ENCODE measurements at places on chromosomes 7 and 10. TPM values are rescaled to one million over a fixed set of nuclear protein-coding genes. Genes with fewer than 3 reads are reported as not detected.
A peak's percentile ranks its signal among the peaks of the same experiment; 100 is the strongest.

The OPN1SW gene
- total RNA-seq = not detected

The MUC12 gene
- total RNA-seq = 1.2 TPM

The LRIT1 gene
- total RNA-seq = not detected

The KIAA1549 gene
- 12.5 TPM for total RNA-seq

The IL15RA gene
- total RNA-seq = not detected

DNA sequence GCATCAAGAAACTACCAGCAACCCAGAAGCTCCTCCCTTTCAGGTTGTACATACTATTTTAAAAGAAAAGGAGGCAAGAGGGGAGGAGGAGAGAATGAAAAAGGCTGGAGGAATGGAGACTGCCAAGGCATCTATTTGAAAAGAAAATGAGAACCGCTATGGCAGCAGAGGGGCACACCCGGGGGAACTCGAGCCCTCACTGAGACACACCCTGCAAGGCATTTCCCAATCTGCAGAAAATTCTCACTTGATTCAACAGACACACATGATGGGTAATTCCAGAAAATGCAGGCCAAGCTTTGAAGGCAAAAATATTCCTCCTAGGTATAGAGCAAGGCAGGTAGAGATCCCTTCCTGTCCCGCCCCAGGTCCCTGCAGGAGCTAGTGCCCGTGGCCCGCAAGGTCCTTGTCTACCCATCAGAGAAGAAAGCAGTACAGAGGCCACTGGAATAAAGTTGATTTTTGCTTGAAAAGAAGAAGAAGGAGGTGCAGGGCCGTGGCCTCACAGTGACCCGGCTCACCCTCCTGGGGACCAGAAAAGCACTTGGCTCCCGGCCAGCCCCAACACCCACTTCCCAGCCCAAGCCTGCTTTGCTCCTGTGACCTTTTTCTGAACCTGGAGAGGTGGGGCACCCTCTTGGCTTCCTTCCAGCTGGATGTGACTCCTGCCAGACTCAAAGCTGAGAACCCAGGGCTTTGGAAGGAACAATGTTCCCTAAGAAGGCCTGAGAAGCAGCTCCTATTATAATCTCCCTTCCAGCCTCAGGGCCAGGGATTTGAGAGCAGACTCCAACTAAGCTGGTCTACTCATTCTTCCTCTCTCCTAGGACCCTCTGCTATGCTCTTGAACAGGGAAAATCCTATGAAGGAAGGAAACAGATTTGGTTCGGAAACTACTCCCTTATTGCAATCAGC, 6.2 kb upstream of the PIK3CG start:
- H3K27ac ChIP-seq = no peak overlapping the region
- H3K4me1 ChIP-seq = no peaks in the 10 kb centered on the region
- H3K27me3 ChIP-seq = no peaks in the 10 kb centered on the region
- no peaks in the 10 kb centered on the region for H3K36me3 ChIP-seq

GRCh38 chr10:132538031-132538789, 623 bp downstream of the INPP5A start:
- no peaks in the 10 kb centered on the region for H3K36me3 ChIP-seq
- no peaks in the 10 kb centered on the region for H3K4me1 ChIP-seq
- peak overlapping the region; percentile 65 for H3K4me3 ChIP-seq
- no peak for DNase-seq
- H3K27ac ChIP-seq = no peak overlapping the region

GRCh38 chr10:97534746-97535367, 36.1 kb downstream of the UBTD1 start:
- H3K27me3 ChIP-seq = no peaks in the 10 kb centered on the region
- no peaks in the 10 kb centered on the region for H3K36me3 ChIP-seq
- H3K27ac ChIP-seq = no peak overlapping the region
- no peak overlapping the region for H3K4me3 ChIP-seq

DNA sequence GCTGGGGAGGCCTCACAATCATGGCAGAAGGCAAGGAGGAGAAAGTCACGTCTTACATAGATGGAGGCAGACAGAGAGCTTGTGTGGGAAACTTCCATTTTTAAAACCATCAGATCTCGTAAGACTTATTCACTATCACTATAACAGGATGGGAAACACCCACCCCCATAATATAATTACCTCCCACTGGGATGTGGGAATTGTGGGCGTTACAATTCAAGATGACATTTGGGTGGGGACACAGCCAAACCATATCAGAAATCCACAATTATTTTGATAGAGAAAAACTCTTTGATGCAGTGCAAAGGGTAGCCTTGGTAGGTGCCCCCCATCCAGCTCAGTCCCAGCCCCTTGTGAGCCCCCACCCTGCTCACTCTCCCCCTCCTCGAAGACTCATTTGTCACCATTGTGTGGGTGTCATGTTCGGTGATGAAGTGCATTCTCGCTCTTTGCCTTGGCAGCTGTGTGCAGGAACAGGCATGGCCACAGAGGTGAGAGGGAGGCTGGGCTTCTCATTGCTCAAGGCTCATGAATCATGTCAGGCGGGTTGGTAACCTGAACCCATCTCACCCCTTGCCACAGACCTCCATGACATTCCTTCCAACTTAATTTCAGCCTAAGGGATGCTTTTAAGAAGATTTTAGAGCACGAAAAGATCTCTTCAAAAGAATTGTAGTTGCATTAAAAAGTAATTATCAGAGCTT, 75.9 kb downstream of the BUB3 start:
- no peak overlapping the region for H3K4me3 ChIP-seq
- H3K27me3 ChIP-seq = no peaks in the 10 kb centered on the region
- no peak for DNase-seq
- H3K36me3 ChIP-seq = no peaks in the 10 kb centered on the region
- no peaks in the 10 kb centered on the region for H3K4me1 ChIP-seq
- no peak overlapping the region for H3K27ac ChIP-seq

DNA sequence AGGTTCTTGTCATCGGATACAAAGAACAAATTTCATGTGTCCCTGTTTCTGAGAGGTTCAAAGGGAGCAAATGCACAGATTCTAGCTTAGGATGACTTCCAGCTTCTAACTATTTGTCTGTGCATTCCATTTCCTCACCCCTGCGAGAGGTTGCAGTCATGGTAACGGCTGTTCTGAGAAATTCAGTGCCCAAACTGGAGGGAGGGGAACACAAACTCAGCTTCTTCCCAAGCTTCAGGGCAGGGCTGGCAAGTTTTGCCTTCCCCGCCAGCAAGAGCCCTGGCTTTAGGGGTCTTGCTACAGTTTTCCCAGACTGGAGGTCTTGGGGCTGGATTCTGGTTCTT, 11.1 kb downstream of the FAS start:
- H3K27ac ChIP-seq = no peak overlapping the region
- DNase-seq = no peak
- H3K36me3 ChIP-seq = no peaks in the 10 kb centered on the region
- no peaks in the 10 kb centered on the region for H3K4me1 ChIP-seq
- no peak overlapping the region for H3K4me3 ChIP-seq

- no peak overlapping the region for H3K27ac ChIP-seq
- no peak overlapping the region for H3K4me3 ChIP-seq
- H3K27me3 ChIP-seq = no peaks in the 10 kb centered on the region
Measured at GRCh38 chr10:114703377-114704107, 45.5 kb upstream of the ABLIM1 start.

- no peak overlapping the region for H3K27ac ChIP-seq
- DNase-seq = no peak
- no peaks in the 10 kb centered on the region for H3K4me1 ChIP-seq
- H3K27me3 ChIP-seq = no peaks in the 10 kb centered on the region
- H3K4me3 ChIP-seq = no peak overlapping the region
Measured at GRCh38 chr10:16361086-16361485, 75.7 kb upstream of the PTER start.

- peaks cover 10% of the 10 kb centered on the region for H3K4me1 ChIP-seq
- H3K27me3 ChIP-seq = 0 out of 2 replicates have a peak, but pooled peaks cover 2% of the 10 kb centered on the region
- no peak for DNase-seq
- H3K36me3 ChIP-seq = no peaks in the 10 kb centered on the region
- no peak overlapping the region for H3K4me3 ChIP-seq
- H3K27ac ChIP-seq = peak overlapping the region; percentile 9
Measured at GRCh38 chr7:36605261-36606051, 118.8 kb downstream of the AOAH start.

DNA sequence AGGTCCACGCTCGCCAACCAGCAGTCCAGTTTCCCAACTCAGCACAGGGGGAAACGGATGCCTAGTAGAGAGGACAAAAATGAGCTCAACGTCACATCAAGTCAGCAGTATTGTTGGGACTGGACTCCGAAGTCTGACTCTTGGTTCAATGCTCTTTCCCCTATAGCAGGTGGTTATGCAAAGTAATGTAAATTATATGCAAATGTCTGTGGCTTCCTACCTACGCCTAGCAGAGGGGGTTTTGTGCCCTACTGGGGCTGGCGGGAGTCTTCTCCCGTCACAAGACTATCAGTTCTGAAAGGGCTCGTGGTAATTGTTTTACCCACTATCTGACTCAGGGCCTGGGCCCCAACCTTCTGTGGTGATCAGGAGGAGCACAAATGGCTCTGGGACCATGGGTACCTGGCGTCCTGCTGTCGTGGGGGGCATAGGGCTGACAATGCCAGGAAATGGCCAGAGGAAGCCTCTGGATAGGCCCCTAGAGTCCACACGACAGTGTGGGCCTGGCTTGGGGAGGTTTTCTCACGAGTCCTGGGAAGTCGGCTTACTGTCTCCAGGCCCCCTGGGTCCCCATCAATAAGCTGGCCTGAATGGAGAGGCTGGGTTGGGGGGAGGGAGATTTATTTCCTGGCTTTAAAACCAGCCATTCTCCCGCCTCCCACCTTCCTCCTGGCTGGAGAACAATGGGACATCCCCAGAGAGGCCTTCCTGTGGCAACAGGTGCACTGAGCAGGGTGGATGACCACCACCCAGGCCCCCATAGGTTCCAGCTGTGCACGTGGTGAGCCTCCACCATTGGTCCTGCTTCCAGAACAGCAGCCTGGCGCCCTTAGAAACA, 41.8 kb downstream of the UNC5B start:
- DNase-seq = peak; percentile 31
- H3K27ac ChIP-seq = peak overlapping the region; percentile 16
- no peak overlapping the region for H3K4me3 ChIP-seq
- H3K4me1 ChIP-seq = peaks cover 20% of the 10 kb centered on the region

DNA sequence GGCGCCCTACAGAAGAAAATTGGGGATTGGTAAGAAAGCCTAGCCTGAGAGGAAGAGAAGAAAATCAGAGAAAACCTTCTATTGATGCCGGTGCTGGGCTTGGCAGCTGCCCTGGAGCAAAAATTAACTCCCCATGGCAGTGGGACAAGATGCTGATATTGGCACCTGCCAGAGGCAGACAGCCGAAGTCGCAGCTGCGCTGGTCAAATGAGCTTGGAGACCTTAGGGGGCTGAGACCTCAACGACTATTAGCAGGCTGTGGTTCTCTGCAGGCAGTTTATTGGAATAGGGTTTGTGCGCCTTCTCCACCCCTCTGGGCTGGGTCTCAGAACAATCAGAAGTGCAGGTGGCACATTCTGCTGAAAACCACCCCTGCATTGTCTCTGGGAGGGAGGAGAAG, 213.7 kb downstream of the GFRA1 start:
- no peak overlapping the region for H3K4me3 ChIP-seq
- DNase-seq = no peak
- no peaks in the 10 kb centered on the region for H3K27me3 ChIP-seq
- H3K36me3 ChIP-seq = no peaks in the 10 kb centered on the region
- no peak overlapping the region for H3K27ac ChIP-seq
- peaks cover 19% of the 10 kb centered on the region for H3K4me1 ChIP-seq

DNA sequence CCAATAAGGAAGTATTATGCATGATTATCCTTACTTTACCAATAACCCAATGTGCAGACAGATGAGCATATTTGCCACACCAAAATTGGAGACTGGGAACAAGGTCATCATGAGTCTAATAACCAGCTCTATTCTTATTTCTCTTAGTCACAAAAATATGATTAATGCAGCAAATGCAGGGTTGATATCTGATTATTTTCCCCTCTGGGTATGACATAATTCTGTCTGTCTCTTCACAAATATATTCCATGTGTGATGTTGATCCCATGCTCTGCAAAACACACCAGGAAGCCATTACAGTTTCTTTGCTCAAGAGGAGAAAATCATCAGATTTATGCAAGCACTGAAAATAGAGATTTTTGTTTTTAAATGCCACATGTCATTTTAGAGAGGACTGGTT, 196.5 kb upstream of the DGKB start:
- H3K4me1 ChIP-seq = no peaks in the 10 kb centered on the region
- H3K27me3 ChIP-seq = no peaks in the 10 kb centered on the region
- DNase-seq = no peak
- no peaks in the 10 kb centered on the region for H3K36me3 ChIP-seq
- no peak overlapping the region for H3K4me3 ChIP-seq
- H3K27ac ChIP-seq = no peak overlapping the region

- H3K4me3 ChIP-seq = no peak overlapping the region
- H3K36me3 ChIP-seq = no peaks in the 10 kb centered on the region
- no peak for DNase-seq
Measured at GRCh38 chr10:78657862-78658165, 411.0 kb upstream of the ZMIZ1 start.

- no peaks in the 10 kb centered on the region for H3K4me1 ChIP-seq
- H3K27me3 ChIP-seq = no peaks in the 10 kb centered on the region
- no peak for DNase-seq
- H3K36me3 ChIP-seq = peaks cover 31% of the 10 kb centered on the region
- H3K4me3 ChIP-seq = no peak overlapping the region
Measured at GRCh38 chr7:35866186-35866585, 65.3 kb downstream of the SEPTIN7 start.

DNA sequence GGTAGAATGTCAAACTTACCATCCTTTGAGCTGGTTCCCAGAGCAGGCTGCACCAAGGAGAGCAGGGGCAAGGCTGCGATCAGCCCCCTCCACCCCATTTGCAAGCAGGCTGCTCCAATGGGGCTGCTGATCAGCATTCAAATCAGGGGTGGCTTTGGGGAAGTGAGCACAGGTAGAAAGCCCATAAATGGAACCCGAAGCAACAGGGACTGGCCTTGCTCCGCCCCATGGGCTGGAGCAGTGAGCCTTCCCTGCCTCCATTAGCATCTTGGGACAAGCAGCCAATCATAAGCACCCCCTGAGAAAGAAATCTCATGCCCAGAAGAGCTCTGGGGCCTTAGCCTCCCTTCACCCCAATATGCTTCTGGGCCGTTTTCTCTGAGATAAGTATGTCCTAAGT, 4.0 kb upstream of the PKD1L1 start:
- H3K27me3 ChIP-seq = no peaks in the 10 kb centered on the region
- peaks cover 12% of the 10 kb centered on the region for H3K36me3 ChIP-seq
- H3K27ac ChIP-seq = no peak overlapping the region
- H3K4me1 ChIP-seq = peaks cover 22% of the 10 kb centered on the region
- H3K4me3 ChIP-seq = no peak overlapping the region

DNA sequence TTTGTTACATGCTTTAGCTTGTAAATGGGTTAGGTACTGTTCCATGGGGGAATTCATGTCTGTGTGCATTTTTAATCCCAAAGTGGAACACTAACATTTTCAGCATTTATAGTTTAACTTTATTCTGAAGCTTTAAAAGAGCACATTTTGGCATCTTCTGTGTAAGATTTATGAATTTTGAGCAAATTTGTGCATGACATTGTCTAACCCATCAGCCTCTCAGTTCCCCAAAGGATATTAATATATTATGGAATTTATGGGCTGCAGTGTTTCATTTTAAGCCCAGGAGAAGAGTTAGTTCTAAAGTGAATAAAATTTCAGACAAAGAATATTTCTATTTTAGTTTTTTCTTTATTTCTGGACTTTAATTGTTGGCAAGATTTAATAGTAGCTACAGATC, 421.4 kb downstream of the PLXDC2 start:
- no peak for DNase-seq
- H3K4me3 ChIP-seq = no peak overlapping the region
- no peaks in the 10 kb centered on the region for H3K36me3 ChIP-seq
- no peaks in the 10 kb centered on the region for H3K27me3 ChIP-seq
- H3K27ac ChIP-seq = no peak overlapping the region
- H3K4me1 ChIP-seq = no peaks in the 10 kb centered on the region
